Stromal cell of bone marrow (primary cell): ENCODE measurements at places on chromosomes 12 and 14.

- no peak for DNase-seq
Measured at GRCh38 chr12:47065546-47065945, 13.9 kb upstream of the PCED1B start.

- no peak for DNase-seq
Measured at GRCh38 chr12:25698772-25699171, 145.7 kb upstream of the LMNTD1 start.

DNA sequence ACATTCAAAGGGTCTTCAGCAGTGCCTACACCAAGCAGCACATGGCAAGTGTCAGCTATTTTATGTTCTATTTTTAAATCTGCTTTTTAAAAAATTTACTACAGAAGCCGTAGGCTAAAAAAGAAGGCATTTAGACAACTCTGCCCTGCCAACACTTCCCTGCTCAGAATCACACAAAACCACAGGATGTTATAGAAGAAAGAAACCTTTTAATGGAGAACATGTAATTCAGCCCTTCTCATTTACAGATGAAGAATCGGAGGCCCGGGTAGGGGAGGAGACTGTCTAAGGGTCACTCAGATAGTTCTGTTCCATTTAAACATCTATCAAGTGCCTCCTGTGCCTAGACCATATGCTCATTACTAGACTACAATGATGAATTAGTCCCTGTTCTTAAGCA is 171.8 kb upstream of the NTF3 start:
- no peak for DNase-seq

- DNase-seq = peak; percentile 10
Measured at GRCh38 chr14:45426685-45427282, 173.8 kb upstream of the MIS18BP1 start.

- no peak for DNase-seq
Measured at GRCh38 chr14:32510815-32511214, 181.7 kb downstream of the AKAP6 start.

DNA sequence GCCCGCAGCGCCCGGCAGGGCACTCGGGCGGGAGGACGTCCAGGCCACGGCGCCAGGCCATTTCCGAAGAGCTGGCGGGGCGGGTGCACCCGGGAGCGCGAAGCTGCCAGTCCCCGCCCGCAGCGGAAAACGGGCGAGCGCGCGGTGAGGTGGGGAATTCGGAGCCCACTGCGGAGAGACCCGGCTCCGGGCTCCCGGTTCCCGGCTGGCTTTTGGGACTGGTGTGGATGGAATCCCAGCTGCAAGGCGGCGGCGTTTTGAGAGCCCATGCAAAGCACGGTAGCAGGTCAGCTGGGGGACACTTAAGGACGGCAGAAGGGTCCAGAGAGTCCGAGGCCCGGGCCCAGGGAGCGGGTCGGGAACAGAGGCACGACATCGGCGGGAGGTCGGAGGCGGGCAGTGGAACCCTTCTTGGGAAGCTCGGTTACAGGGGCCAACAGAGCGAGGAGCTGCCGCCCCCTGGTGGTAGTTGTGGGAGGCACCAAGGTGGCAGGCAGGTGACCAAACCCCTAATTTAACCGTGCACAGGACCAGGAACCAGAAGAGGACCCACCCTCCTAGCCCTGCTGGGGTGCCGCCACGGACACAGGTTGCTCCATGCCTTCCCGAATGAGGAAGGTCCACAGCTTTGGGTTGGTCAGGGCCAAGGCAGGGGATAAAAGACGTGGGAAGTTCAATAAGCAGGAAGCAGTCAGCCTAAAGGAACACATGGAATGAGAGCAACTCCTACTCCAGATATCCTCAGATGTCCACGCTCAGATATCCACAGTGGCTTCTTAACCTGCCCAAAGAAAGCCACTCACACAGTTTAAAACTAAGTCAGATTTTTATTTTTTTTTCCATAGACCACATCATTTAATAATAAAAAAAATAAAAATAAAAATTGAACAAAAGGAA is 685 bp upstream of the CDH24 start:
- DNase-seq = peak; percentile 61

DNA sequence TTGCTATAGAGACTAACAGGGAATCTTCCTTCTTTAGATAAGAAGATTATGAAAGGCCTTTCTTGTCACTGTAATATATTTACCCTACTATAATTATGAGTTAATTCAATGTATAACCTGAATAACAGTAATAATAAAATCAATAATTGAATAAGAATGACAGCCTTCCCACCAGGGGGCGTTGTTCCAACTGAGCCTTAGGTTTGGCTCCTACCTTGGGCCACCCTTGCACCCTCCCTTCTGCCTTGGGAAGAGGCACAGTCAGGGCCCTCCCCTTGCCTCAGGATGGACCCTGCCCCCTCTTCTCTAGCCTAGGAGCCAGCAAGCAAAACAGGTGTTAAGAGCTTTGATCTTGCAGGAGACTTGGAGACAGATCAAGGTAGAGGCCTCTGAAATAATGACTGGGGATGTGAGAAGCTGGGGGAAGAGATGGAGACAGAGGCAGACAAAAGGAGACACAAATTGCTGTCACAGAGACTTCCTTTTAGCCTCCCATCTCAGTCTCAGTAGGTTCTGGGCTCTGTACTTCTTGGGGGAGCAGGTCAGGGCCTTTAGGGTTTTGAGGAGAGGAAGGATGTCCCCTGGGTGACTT is 40.1 kb upstream of the CISTR start:
- DNase-seq = no peak

DNA sequence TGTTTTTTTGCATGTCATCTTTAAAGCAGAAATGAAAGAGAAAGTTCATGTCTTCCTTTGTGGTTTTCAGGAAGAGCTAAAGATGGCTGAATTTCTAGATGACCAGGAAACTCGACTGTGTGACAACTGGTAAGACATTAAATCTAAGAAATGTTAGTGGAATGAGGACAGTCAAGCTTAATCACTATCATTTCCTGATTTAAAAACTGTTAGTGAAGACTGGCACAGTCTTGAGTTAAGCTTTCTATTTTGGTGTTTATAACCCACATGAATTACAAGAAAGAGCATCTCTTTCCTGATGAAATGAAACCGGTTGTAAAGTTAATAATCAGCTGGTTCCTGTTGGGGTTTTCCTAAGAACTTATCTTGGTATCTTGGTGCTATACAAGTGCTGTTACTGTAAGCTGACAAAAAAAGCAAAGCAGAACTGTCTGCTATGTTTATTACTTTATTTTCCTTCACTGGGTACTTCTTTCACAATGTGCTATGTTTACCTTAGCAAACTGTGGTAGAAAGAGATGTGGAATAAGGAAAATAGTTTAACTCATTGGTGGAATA is 5.2 kb downstream of the TRAFD1 start:
- DNase-seq = no peak

DNA sequence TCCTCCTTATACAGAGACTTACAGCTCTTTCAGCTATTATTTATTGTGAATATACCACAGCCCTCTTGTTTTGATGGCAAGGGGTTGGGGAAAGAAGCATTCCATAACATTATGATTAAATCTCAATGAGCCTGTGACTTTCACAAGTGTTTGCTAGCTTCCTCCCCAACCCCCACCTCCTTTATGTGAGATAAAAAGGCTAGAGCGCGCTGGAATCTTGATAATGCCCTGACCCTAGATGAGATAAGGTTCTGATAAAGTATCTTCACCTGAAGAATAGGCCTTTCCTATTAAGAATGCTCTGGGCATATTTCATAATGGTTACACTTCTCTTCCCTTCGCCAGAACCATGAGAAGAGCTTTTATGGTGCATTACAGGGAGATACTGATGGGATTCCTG is 236.8 kb downstream of the CCDC91 start:
- DNase-seq = no peak

GRCh38 chr14:99563749-99564129 is 40.3 kb downstream of the CCDC85C start:
- DNase-seq = no peak

DNA sequence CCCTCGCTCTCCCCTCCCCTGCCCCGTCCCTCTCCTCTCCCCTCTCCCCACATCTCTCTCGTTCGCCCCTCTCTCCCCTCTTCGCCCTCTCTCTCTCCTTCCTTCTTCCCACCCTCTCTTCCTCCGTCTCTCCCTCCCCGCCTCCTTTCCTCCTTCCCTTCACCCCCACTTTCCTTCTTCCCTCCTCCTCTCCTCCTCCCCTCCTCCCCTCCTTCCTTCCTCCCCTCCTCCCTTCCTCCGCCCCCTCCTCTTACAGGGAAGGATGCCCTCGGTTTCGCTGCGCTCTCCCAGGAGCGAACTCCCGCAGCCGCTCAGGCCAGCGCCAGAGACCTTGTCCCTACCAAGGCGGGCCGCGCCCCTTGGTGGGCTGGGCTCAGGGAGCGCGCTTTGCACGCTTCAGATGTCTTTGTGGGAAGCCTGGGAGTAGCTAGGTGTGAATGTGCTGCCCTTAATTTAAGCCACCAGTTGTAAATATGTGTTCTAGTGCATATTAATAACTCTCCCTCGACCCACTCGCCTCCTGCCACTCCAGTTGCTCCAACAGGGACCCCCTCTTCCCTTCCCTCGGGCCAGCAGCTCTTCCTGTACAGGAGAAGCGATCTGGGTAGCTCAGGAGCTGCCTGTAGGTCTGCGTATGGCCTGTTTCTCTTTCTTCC is 13.3 kb upstream of the MAP3K9 start:
- no peak for DNase-seq

GRCh38 chr14:72347118-72347517 is 414.9 kb downstream of the RGS6 start:
- no peak for DNase-seq

- DNase-seq = no peak
Measured at GRCh38 chr12:1946296-1946695, 27.8 kb upstream of the CACNA2D4 start.

DNA sequence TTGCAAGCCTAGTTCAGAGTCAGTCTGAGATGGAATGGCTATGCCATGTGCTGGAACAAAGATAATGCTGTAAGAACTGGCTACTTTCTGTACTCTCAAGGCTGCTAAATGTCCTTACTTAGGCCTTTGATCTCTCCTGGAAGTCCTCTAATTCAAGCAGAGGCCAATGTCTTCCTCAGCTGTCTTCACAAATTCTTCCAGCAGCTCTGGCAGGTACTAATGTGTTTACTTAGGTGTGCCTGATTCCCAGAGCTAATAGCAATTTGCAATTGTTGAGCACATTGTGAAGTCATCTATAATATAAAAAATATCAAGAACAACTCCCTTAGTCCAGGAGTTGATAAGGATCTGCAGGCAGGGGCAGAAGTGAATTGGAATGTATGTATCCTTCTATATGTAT is 3.8 kb upstream of the MYF5 start:
- no peak for DNase-seq

- no peak for DNase-seq
Measured at GRCh38 chr12:24791622-24792021, 157.3 kb downstream of the BCAT1 start.

DNA sequence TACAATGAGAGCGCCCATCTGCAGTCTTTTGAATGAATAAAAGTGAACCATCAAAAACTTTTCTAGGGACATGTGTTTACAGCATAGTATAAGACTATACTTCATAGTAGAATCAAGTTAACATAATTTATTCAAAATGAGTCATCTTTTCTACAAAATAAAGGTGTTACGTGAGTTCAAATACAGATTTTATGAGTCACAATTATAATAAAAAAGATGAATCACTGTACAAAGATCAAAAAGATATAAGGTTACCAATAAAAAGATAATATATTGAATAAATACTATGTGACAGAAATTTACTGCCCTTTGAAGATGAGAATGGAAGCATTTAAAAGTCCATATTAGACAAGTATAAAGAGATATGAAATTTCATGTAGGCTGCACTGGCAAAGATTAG is 2.8 kb downstream of the MBIP start:
- DNase-seq = no peak

GRCh38 chr14:77752266-77752665 is 8.7 kb downstream of the SNW1 start:
- DNase-seq = no peak

GRCh38 chr12:57235017-57235727 is 5.7 kb downstream of the SHMT2 start:
- peak; percentile 51 for DNase-seq

DNA sequence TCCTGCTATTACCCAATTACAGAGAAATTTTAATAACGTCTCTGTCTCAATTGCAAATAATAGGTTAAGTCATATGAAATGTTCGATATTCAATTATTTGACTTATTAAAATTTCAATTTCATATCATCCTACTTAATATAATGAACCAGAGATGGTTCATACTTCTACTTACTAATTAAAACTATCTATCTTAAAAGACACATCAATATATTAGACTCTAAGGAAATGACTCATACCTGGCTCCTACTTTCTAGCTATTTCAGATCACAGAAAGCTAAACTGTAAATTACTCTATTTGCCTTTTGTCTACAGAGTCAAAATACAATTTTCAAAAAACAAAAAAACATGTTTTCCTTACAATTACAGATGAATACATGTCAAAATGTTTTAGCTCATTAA is 99.6 kb downstream of the CAPZA3 start:
- DNase-seq = no peak

GRCh38 chr12:45872446-45872845 is 117.9 kb downstream of the SCAF11 start:
- no peak for DNase-seq

DNA sequence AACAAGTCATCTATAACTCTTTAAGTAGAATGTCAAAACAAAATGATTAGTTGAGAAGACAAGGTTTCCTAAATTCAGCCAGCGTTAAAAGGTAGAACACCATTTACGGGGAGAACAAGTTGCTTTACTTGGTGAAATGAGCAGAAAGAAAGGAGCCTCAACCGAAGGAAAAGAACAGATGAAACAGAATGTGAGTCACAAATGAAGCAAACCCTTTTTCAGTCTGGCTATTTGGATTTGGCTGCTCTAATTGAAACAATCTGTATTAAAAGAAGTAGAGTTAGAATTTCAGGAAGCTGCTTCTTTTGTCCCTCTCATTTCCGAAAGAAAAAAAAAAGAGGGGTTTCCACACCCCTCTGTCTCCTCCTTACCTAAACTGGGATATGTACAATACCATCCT is 34.6 kb downstream of the CEP128 start:
- peak; percentile 18 for DNase-seq

- no peak for DNase-seq
Measured at GRCh38 chr12:48263617-48264016, 60.5 kb upstream of the OR10AD1 start.

DNA sequence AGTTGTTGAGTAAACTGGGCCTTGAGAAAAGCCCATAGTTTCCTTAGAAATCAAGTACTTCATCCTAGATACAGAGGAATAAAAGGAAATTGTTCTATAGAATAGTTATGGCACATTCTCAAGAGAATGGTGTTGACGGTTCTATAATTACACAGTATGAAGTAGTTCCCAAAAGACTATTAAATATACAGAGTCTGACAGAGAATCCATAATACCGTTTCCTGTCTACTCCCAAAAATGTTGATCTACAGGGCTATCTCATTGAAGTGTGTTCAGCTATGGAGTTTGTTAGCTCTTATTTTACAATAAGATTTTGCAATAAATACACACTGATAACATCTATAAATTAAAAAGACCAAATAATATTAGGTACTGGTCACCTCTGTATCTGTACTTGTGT is 799.7 kb downstream of the RPS29 start:
- no peak for DNase-seq

DNA sequence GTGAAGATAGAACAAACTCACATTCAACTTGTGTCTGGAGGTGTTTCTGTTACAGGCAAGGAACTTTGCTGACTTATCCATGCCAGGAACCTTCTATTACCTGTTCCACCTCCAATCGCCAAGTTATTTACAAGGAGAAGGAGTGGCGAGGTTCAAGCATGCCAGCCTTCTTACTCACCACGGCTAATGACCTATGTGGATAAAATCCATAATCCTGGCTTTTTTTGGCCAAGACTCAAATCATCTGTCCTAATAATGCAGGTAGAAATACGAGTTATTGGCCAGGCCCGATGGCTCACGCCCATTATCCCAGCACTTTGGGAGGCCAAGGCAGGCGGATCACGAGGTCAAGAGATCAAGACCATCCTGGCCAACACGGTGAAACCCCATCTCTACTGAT is 241.6 kb downstream of the TMEM132D start:
- DNase-seq = no peak

GRCh38 chr14:76123426-76124225 is 28.1 kb upstream of the GPATCH2L start:
- DNase-seq = no peak
